Gastrocnemius medialis (tissue), 4 donors: ENCODE measurements at places on chromosomes 7 and 10. TPM values are rescaled to one million over a fixed set of nuclear protein-coding genes. Genes with fewer than 3 reads are reported as not detected.

GRCh38 chr7:143381427-143382125 is 431 bp downstream of the ZYX start:
- H3K36me3 ChIP-seq, result no peaks in the 10 kb centered on the region
- H3K27me3 ChIP-seq, result no peaks in the 10 kb centered on the region
- H3K4me3 ChIP-seq, result peak overlapping the region; percentile 78
- H3K27ac ChIP-seq, result peak overlapping the region; percentile 97
- DNase-seq, result peak; percentile 37
- H3K4me1 ChIP-seq, result peaks cover 57% of the 10 kb centered on the region

DNA sequence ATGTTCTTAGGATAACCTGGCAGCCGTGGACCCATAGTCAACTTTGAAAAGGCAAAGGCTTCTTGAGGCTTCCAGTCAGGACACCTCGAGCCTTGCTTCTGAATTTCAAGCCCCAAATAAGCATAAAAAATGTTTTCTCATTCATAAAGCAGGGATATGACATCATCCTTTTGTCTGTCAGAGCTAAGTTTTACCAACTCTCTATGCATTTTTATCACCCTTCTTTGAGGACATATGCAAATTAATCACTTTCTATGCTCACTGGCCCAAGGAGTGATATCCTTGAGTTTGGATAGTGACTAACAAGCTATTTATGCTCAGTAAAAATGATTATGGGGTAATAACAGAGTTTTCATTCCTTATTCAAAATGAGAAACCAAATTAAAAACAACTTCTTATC is 159.4 kb downstream of the ANLN start:
- no peak overlapping the region for H3K27ac ChIP-seq
- no peaks in the 10 kb centered on the region for H3K27me3 ChIP-seq
- no peak for DNase-seq
- H3K4me3 ChIP-seq, result no peak overlapping the region
- no peaks in the 10 kb centered on the region for H3K36me3 ChIP-seq

DNA sequence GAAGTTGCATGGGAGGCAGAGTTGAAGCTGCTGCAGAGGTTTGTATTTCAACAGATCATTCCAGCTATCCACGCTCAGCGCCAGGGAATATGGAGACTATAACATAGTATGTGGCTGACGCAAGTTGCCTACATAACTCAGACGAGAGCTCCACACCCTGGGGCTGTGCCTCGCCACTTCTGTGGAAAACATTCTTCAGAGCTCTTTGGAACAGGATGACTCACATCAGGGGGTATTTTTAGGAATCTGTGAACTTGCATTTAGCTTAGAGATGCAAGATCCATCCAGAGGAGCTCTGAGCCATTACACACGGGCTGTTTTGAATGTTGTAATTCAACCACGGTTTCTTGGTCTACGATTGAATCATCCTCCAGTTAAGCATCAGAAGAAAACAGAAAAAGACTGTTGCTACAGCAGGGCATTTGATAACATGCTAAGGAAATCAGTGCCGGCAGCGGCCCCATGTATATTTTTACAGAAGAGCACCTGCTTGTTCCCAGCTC is 481.5 kb upstream of the AKR1E2 start:
- H3K27me3 ChIP-seq, result no peaks in the 10 kb centered on the region
- peak; percentile 68 for DNase-seq
- peak overlapping the region; percentile 81 for H3K27ac ChIP-seq
- H3K4me3 ChIP-seq, result no peak overlapping the region

The PSD gene
- 0.35 TPM for total RNA-seq

GRCh38 chr10:81082621-81083376 is 545.1 kb downstream of the SH2D4B start:
- no peaks in the 10 kb centered on the region for H3K36me3 ChIP-seq
- H3K4me3 ChIP-seq, result no peak overlapping the region
- no peaks in the 10 kb centered on the region for H3K4me1 ChIP-seq
- DNase-seq, result no peak
- no peak overlapping the region for H3K27ac ChIP-seq
- H3K27me3 ChIP-seq, result no peaks in the 10 kb centered on the region

DNA sequence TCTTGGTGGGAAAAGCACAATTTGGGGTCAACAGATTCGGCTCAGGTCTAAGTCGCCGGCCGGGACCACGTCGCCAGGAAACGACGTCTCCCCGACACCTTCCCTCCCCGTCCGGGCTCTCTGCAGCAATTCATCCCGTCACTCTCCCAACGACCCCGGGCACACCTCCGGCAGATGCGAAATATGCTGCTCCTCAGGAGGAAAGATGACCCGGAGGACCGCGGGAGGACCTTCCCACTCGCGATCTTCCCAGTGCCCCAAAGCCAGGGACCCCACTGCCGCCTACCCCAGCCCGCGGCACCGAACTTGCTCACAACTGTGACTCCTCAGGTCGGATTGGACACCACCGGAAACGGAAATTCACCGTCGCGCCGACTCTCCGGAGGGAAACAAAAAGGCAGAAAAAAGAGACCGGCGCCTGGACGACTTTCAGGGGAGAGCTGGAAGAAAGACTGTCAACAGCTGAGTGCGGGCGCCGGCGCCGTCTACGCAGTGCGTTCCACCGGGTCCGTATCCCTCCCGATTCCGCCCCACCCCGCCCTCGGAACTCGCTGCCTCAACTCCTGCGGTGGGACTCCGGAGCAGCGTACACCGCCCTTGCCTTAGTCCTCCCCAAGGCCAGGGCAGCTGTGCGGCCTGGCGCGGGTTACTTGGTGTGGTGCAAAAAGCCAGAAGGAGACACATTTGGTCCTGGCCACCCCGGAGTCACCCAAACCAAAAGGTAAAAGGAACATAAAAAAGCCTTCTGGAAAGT is 13.8 kb upstream of the SEC24C start:
- H3K27ac ChIP-seq, result peak overlapping the region; percentile 96
- peak; percentile 91 for DNase-seq
- H3K4me3 ChIP-seq, result peak overlapping the region; percentile 59
- peaks cover 39% of the 10 kb centered on the region for H3K36me3 ChIP-seq
- H3K27me3 ChIP-seq, result no peaks in the 10 kb centered on the region

- H3K36me3 ChIP-seq, result no peaks in the 10 kb centered on the region
- H3K4me1 ChIP-seq, result no peaks in the 10 kb centered on the region
Observed at GRCh38 chr7:15389073-15389472, 172.7 kb downstream of the AGMO start.

- no peak overlapping the region for H3K4me3 ChIP-seq
- no peak for DNase-seq
- peaks cover 2% of the 10 kb centered on the region for H3K27me3 ChIP-seq
- H3K4me1 ChIP-seq, result no peaks in the 10 kb centered on the region
- H3K36me3 ChIP-seq, result no peaks in the 10 kb centered on the region
- no peak overlapping the region for H3K27ac ChIP-seq
Observed at GRCh38 chr7:158097106-158097452, 490.5 kb downstream of the PTPRN2 start.

- peaks cover 3% of the 10 kb centered on the region for H3K4me1 ChIP-seq
- peak overlapping the region; percentile 62 for H3K27ac ChIP-seq
- no peak for DNase-seq
- H3K4me3 ChIP-seq, result no peak overlapping the region
Observed at GRCh38 chr7:98295467-98296192, 14.1 kb downstream of the BRI3 start.

- no peaks in the 10 kb centered on the region for H3K4me1 ChIP-seq
- H3K27me3 ChIP-seq, result no peaks in the 10 kb centered on the region
- H3K36me3 ChIP-seq, result peaks cover 9% of the 10 kb centered on the region
- no peak overlapping the region for H3K27ac ChIP-seq
Observed at GRCh38 chr10:72466018-72466417, 111.3 kb upstream of the DNAJB12 start.

DNA sequence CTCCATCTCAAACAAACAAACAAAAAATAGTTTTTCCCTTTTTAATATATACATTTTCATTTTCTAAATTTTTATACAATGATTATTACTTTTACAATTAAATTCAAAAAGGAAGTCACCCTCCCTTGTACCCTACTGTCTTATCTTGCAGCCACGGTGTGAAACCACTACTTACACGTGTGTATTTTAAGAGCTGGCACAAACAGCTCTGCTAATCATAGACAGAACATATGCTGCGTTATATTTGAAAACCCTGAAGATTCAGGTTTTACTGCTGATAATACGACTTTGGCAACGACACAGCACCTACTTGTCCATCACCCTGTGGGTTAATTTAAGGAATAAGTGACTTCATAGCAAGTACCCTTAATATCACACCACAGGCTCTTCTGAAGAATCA is 991 bp downstream of the ANKRD61 start:
- H3K27me3 ChIP-seq, result no peaks in the 10 kb centered on the region
- no peak overlapping the region for H3K4me3 ChIP-seq
- no peak overlapping the region for H3K27ac ChIP-seq
- H3K36me3 ChIP-seq, result peaks cover 41% of the 10 kb centered on the region
- no peak for DNase-seq

DNA sequence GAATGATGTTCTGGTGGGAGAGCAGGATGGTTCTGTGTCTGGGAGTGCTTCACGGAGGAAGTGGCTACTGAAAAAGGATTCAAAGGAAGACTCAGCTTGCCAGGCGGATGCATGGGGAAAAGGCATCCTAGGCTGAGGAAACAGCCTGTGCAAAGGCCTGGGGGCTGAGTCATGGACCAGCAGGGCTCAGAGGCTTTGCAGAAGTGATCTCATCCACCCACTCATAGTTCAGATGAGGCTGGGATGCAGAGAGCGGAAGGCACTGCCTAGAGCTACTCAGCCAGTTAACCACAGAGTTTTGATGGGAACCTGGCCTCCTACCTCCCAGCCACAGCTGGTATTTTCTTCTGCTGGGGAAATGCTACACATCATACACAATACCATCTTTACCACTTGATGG is 15.8 kb upstream of the ADAMTS14 start:
- H3K27me3 ChIP-seq, result no peaks in the 10 kb centered on the region
- H3K36me3 ChIP-seq, result no peaks in the 10 kb centered on the region
- H3K27ac ChIP-seq, result no peak overlapping the region
- no peaks in the 10 kb centered on the region for H3K4me1 ChIP-seq
- DNase-seq, result no peak

DNA sequence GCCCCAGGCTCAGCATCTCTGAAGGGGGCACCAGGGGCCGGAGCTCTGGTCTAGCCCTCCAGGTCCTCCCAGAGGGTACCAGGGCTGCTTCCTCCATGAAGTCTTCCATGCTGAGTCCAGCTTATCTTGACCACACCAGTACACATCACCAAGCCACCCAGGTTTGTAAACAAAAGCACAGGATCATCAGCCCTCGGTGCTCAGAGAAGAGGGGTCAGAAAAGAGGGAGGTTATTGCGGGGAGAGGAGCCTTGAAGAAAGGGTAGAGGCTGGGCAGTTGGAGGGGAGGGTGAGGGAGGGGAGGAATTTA is 23.9 kb downstream of the AQP1 start:
- DNase-seq, result no peak
- H3K36me3 ChIP-seq, result no peaks in the 10 kb centered on the region
- no peaks in the 10 kb centered on the region for H3K27me3 ChIP-seq
- H3K4me3 ChIP-seq, result no peak overlapping the region
- H3K4me1 ChIP-seq, result peaks cover 13% of the 10 kb centered on the region
- H3K27ac ChIP-seq, result no peak overlapping the region

DNA sequence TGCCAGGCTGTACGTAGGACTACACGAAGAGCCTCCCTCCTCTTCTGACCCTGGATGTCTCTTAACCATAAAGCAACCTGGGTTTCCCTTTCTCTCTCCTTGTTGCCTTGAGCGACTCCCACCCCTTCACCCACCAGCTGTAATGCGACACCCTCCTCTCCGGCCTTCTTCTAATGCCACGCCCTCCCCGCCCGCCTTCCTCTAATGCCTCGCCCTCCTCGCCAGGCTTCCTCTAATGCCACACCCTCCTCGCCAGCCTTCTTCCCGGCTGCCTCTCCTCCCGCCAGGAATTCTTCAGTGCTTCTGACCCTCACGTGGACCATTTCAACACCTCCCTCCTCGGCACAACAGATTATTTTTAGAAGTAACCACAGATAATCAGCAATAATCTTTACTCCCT is 348.5 kb upstream of the SHH start:
- H3K27ac ChIP-seq, result no peak overlapping the region
- no peaks in the 10 kb centered on the region for H3K27me3 ChIP-seq
- DNase-seq, result no peak
- H3K4me1 ChIP-seq, result no peaks in the 10 kb centered on the region

The ZNF316 gene
- 19.1 TPM for total RNA-seq

- H3K36me3 ChIP-seq, result no peaks in the 10 kb centered on the region
- no peak overlapping the region for H3K27ac ChIP-seq
- DNase-seq, result no peak
- H3K27me3 ChIP-seq, result no peaks in the 10 kb centered on the region
- no peak overlapping the region for H3K4me3 ChIP-seq
- peaks cover 34% of the 10 kb centered on the region for H3K4me1 ChIP-seq
Observed at GRCh38 chr7:94912085-94912484, 4.7 kb downstream of the PPP1R9A start.

GRCh38 chr10:25113191-25114035 is 61.4 kb upstream of the GPR158 start:
- no peaks in the 10 kb centered on the region for H3K27me3 ChIP-seq
- H3K4me3 ChIP-seq, result no peak overlapping the region

The GCK gene
- not detected for total RNA-seq

The HTR5A gene
- not detected for total RNA-seq

DNA sequence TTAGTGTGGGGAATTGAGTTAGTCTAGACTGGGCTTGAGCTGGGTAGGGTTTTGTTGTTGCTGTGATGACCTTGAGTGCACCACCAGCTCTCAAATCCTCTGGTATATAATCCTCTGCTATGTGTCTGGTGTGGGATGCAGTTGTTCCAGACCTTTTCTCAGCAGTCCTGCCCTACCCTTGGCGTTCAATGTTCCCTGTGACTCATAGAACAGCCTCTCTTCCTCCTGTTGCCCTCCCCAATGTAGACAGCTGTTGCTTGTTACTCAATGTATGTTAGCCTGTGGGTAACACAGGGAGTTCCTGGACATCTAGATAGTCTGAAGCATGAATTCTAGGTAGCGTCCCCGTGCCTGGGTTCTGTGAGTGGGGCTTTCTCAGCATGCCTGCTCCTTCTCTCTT is 19.8 kb downstream of the ACBD7 start:
- H3K4me3 ChIP-seq, result no peak overlapping the region
- H3K36me3 ChIP-seq, result no peaks in the 10 kb centered on the region
- no peak for DNase-seq
- H3K27ac ChIP-seq, result no peak overlapping the region
- H3K4me1 ChIP-seq, result no peaks in the 10 kb centered on the region
- H3K27me3 ChIP-seq, result no peaks in the 10 kb centered on the region

DNA sequence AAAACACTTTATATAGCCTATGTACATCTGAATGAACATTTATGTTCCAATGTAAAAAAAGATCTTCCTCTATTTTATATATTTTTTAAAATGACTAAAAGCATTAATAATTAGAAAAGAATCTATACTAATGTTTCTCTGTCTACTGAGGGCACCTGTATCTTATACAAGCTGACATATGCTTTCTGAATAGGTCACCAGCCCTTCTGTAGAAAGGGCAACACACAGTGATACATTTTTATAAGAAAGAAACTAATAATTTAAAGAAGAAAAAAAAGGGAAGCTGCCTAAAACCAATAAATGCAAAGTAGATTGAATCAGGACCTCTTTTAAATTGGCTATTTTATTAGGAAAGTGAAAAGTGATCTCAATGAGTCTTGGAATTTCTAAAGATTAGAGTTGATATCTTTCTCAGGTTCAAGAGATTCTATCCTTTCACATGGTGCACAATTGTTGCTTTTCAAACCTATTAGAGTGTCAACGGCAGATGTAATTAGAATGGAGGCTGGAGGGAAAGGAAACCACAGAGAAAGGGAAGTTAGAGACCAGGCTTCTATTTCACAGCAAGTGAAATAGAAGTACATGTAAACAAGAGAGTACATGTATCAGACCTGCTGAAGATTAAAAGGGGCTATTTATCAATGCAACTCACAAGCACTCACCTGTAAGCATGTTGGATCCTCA is 6.3 kb downstream of the MTPN start:
- no peak for DNase-seq
- H3K36me3 ChIP-seq, result no peaks in the 10 kb centered on the region
- no peaks in the 10 kb centered on the region for H3K27me3 ChIP-seq
- H3K27ac ChIP-seq, result no peak overlapping the region

The GLI3 gene
- 0.46 TPM for total RNA-seq
